Chondrocyte (in vitro differentiated cells): ENCODE measurements at places on chromosomes 16 and 17. TPM values are rescaled to one million over a fixed set of nuclear protein-coding genes. Genes with fewer than 3 reads are reported as not detected.

RASD1 gene
- 0.31 to 0.72 TPM (median 0.42 TPM) in 3 replicates for total RNA-seq

KRT31 gene
- not detected in 3 replicates for total RNA-seq

HSPB9 gene
- not detected in 3 replicates for total RNA-seq

FNDC8 gene
- total RNA-seq, result not detected in 3 replicates

FBXO39 gene
- not detected in 3 replicates for total RNA-seq

TAT gene
- total RNA-seq, result 0.26 to 0.35 TPM in 2 of 3 replicates, not detected in the other

TBC1D3K gene
- total RNA-seq, result not detected in 3 replicates

TMEM92 gene
- 1.6 to 1.7 TPM (median 1.7 TPM) in 3 replicates for total RNA-seq

PIMREG gene
- 5.2 to 7.4 TPM (median 7.0 TPM) in 3 replicates for total RNA-seq

USP43 gene
- 2.6 to 4.3 TPM (median 2.7 TPM) in 3 replicates for total RNA-seq

SMTNL2 gene
- 0.32 to 0.36 TPM in 2 of 3 replicates, not detected in the other for total RNA-seq

CDIP1 gene
- total RNA-seq, result 23.9 to 36.8 TPM (median 36.4 TPM) in 3 replicates

TSPOAP1 gene
- total RNA-seq, result 1.3 to 2.0 TPM in 2 of 3 replicates, not detected in the other

NGFR gene
- total RNA-seq, result 1.7 to 4.4 TPM (median 1.8 TPM) in 3 replicates

PTGES3L gene
- 1.2 to 5.7 TPM (median 3.9 TPM) in 3 replicates for total RNA-seq

NPW gene
- 1.1 to 3.7 TPM (median 2.5 TPM) in 3 replicates for total RNA-seq

CLDN7 gene
- total RNA-seq, result 0.42 to 0.54 TPM (median 0.46 TPM) in 3 replicates

LDAF1 gene
- 17.6 to 46.6 TPM (median 43.2 TPM) in 3 replicates for total RNA-seq

CD300LF gene
- total RNA-seq, result not detected in 3 replicates

NRN1L gene
- 0.57 TPM in 1 of 3 replicates, not detected in the others for total RNA-seq

FBXW10 gene
- not detected in 3 replicates for total RNA-seq
